ENCODE measurements at places on chromosomes 7 and 10.
A peak's percentile ranks its signal among the peaks of the same experiment; 100 is the strongest.

GRCh38 chr10:46228563-46229071 is 58.2 kb upstream of the ANTXRL start:
- DNase-seq: peak; percentile 28

- DNase-seq: no peak
Observed at GRCh38 chr7:76260171-76260703, 42.2 kb upstream of the HSPB1 start.

- DNase-seq: no peak
Observed at GRCh38 chr7:24930856-24931255, 49.1 kb downstream of the OSBPL3 start.

DNA sequence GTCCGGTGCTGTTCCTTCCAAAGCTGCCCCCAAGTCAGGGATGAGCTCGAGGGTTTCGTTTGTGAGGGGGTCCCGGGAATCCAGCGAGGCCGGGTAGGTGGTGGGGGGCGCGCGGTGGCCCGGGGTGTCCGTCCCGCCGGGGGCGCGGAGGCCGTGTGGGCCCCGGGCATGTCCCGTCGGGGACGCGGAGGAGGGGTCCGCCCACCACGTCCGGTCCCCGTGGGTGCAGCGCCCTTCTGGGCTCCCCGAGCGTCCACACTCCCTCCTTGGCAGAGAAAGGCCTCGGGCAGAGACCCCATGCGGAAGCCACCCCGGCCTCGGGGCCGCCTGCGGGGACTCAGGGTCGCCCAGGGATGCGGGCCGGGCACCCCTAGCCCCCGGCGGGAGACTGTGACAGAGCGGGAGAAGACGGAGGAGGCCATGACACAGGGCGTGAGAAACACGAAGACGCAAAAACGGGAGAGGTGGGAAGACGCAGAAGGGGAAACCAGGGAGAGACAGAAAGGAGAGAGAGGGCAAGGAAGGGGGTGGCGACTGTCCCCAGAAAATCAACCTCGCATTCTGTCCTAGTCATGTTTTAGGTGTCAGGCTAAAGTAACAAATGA is 640 bp upstream of the ZNF425 start:
- DNase-seq: no peak

DNA sequence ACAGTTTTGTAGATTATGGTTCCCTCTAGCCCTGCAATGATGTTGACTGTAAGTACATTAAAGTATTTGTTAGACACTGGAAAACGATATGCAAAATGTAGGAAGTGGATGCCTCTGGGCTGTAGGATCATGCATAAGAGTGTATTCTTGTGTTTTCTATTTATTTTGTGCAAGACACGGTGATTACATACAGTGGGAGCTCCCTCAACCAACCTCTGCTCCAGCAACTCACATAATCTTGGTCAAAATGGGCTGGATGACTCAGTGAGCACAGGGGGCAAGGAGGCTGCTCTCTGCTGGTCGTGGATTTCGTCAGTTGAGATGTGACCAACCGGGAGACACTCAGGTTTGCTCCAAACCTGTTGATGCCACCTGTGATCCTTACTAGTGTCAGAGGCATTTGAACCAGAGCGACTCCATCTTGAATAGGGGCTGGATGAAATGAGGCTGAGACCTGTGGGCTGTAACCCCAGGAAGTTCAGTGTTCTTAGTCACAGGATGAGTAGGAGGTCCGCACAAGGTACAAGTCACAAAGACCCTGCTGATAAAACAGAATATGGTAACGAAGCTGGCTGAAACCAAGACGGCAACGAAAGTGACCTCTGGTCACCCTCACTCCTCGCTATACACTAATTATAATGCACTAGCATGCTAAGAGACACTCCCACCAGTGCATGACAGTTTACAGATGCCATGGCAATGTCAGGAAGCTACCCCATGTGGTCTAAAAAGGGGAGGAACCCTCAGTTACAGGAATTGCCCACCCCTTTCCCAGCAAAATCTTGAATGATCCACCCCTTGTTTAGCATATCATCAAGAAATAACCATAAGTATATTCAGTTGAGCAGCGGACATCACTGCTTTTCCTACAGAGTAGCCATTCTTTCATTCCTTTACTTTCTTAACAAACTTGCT is 56.4 kb upstream of the FAM20C start:
- no peak for DNase-seq

- no peak for DNase-seq
Observed at GRCh38 chr7:140661124-140661523, 11.6 kb upstream of the ADCK2 start.

DNA sequence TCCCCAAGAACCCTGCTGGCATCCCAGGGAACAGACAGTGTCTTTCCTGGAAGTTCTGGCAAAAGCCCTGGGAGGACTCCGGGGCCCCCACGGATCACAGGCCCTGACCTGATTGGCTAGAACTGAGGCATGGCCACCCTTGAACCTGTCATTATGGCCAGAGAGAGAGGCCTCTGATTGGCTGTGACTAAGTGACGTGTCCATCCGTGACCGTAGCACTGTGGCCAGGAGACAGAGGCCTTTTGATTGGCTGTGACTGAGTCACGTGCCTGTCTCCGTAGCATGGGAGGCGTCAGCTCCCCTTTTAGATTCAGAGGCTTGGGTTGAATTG is 163.8 kb downstream of the RGS10 start:
- DNase-seq: peak; percentile 75

DNA sequence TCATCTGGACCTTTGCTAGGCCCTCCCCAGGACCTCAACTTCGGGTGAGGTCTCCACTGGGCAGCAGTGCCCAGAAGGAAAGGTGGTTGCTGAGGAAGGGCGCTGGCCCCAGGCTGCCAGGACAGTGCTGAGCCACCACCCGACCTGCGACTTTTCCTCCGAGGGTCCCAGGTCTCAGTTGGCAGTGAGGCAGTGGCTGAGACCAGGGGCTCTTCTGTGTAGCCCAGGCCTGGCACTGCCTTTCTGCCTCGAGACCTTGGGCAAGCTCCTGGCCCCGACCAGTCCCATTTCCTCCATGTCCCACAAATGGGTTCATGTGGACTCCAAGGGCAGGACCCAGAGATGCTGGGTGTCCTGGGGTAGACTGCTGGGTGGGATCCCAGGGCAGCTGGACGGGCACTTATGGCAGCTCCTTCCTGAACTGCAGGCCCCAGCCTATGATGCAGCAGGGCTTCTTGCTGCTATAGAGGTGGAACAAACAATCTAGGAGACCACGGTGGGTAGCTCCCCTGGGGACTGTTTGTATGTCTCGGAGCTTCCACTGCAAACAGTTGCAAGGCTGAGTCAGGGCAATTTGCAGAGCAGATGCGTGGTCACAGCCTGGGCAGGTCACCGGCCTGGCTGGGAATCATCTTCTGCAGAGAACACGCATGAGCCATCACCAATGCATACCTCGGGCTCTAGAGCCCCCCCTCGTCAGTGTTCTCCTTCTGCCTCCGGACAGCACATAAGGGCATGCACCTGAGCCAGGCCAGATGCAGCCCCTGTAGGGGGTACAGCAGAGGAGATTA is 17.9 kb upstream of the LRRC18 start:
- no peak for DNase-seq

DNA sequence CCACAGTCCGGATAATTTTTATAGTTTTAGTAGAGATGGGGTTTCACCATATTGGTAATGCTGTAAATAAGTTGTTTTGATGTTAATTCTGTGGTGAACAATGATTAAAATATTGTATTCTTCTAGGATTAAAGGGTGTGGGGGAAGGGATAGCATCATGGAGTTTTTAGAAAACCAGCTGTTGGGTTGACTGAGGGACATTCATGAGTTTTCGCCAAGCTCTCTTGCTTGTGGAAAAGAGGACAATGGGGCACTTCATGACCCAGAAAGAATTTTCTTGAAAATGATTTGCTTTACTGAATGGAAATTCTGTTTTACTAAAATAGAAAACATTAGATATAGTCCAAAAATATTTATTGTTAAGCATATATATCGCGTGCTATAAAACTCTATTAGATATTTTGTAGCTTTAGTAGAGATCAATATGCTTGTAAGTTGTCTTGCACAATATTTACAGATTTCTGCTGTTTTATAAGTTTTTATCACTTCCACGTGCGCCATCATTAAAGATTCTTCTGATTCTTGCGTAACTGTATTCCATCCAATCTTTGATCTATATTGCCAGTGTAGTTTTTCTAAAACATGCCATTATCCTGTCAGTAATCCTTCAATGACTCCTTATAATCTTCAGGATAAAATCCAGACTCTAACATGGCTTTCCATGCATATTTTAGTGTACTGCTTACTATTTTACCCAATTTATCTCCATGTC is 41.8 kb downstream of the LCOR start:
- DNase-seq: no peak

GRCh38 chr10:26000971-26001370 is 66.9 kb downstream of the MYO3A start:
- DNase-seq: no peak

- DNase-seq: no peak
Observed at GRCh38 chr10:53111529-53111928, 338.9 kb upstream of the MBL2 start.

- no peak for DNase-seq
Observed at GRCh38 chr10:14153570-14154055, 177.1 kb downstream of the FRMD4A start.

- no peak for DNase-seq
Observed at GRCh38 chr10:91460681-91461080, 50.5 kb downstream of the HECTD2 start.

DNA sequence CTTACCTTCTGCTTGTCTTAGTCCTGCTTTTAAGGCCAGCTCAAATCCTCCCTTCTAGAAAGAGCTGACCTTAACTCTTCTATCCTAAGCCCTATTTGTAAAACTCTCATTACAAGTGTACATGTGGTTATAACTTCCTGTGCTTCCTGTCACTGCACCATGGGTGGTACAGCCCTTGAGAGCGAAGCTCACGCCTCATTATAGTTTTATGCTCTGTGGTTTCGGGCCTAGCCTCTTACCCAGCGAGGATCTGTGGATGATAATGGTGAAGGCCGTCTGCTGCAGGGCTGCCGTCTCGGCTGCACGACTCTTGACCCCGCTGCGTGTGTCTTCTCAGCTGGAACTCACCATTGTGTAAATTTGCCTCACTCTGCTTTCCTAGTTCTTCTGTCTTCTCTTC is 74.6 kb downstream of the CUL1 start:
- DNase-seq: peak; percentile 78

- DNase-seq: no peak
Observed at GRCh38 chr10:103333934-103334520, 16.9 kb downstream of the PCGF6 start.

DNA sequence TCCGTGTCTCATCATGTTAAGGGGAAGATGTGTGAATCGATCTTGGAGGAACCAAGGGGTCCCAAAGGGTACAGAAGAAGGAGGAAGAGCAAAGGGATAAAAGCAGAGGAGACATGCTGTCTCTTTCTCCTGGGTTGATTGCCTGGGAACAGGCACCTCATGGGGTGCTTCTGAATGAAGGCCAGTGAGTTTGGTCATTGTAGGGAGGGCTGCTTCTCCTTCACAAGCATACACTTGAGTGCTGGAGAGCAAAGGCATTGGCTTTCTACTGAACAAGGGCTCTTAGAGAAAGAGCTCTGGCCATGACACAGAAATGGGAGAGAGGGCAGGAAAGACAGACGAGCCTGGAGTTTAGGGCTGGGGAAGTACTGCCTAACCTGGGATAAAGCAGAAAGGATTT is 146.7 kb upstream of the NPY start:
- no peak for DNase-seq

GRCh38 chr7:26365077-26365900 is 73.6 kb downstream of the SNX10 start:
- peak; percentile 67 for DNase-seq

- DNase-seq: no peak
Observed at GRCh38 chr10:104318326-104318725, 19.9 kb downstream of the ITPRIP start.

DNA sequence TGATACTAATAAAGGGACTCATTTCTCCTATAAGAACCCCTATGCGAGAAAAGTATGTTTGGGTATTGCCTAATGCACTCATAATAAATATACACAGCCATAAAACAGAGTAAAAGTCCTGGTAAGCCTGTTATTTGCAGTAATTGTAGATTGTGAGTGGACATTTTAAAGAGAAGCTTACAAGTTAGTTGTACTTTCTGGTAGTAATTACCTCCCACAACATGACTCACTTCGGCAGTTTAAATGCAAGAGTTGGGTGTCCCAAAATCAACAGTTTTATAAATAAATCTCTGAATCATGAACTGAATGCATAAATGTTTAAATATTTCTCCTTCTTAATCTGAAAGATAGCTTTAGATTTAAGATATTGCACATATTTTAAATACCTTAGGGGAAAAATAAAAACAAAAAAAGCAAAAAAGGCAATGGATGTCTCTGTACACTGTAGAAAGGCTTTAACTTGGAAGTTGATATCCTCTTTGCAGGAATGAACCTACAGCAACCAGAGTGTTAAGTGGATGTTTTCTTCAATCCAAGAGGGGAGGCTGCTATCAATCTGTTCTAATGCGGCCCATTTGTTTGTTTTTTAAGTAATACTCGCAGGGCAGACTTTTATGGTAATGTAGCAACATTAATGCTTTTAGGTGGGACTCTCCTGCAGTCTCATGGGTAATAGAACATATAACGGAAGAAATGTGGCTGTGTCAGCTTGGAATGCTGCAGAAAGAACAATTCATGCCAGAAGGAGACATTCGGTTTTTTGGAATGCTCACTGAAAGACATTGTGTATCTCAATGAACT is 57.3 kb upstream of the ZEB1 start:
- peak; percentile 28 for DNase-seq

GRCh38 chr10:59299933-59300332 is 62.4 kb downstream of the FAM13C start:
- no peak for DNase-seq

DNA sequence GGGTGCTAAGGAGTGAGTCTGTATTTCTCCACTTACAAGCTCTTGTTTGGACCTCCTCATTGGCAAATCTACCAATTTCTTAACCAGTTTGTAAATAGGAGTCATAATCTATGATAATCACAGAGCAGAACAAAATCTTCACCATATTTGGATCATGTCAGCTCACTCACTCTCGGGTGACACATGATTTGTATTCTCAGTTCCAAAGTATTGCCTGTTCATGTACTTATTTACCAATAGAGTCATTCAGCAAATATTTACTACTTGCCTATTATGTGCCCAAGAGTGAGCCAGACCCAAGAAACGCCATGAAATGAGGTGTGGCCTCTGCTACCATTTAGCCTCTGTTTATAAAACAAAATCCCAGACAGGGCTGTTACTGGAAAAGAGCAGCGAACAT is 114.8 kb downstream of the TSPAN12 start:
- no peak for DNase-seq

DNA sequence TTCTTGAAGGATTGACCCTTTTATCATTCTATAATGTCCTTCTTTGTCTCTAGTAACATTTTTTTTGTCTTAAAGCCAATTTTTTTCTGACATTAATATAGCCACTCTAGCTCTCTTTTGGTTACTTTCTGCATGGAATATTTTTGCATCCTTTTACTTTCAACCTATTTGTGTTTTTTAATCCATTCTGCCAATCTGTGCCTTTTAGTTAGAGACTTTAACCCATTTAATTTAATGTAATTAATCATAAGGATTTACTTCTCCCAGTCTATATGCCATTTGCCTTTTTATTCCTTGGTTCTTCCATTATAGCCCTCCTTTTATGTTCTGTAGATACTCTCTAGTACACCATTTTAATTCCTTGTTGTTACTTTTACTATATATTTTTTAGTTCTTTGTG is 32.7 kb upstream of the RABGEF1 start:
- DNase-seq: no peak

- DNase-seq: no peak
Observed at GRCh38 chr7:64744680-64745079, 49.5 kb upstream of the ZNF138 start.

GRCh38 chr7:15488401-15488800 is 73.4 kb downstream of the AGMO start:
- DNase-seq: no peak

GRCh38 chr10:47253651-47254375 is 46.2 kb upstream of the GDF10 start:
- DNase-seq: peak; percentile 92
